ENCODE measurements at places on chromosomes 7 and 10.

DNA sequence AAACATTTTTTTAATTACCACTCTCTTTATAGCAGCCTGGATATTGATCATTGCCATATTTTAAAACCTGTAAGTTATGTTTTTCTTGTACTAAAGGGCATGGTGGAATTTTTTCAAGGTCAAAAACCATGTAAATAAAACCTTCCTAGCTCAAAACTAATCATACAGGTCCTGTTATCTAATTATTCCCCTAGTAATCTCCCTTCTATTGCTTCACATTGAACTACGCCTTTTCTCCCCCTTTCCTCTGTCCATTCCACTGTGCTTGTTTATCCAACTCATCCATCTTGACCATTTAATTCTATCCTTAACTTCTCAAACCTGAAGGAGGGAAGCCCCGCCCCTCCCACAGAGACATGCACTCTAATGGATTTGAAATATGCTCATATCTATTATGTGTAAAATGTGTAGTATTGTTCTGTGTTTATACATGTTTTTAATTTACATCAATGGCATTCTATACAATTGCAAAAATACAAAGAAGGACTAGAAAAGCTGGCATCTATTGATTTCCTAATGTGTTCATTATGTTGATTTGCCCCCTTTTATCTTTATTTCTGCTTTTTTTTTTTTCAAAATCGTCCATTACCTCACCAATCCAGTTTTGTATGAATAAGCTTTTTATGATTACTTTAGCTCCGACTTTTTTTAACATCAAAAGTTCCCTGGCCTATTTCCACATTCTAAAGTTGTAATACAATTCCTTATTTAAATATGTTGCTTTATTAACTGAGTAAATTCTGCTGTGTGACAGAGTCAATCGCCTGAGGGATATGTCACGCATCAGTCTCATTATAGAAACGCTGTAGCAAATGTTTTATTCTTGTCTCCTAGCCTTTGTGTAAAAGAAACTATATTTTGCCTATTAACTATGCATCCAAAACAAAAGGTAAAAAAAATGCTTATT is 61.0 kb downstream of the MET start:
- DNase-seq: no peak

DNA sequence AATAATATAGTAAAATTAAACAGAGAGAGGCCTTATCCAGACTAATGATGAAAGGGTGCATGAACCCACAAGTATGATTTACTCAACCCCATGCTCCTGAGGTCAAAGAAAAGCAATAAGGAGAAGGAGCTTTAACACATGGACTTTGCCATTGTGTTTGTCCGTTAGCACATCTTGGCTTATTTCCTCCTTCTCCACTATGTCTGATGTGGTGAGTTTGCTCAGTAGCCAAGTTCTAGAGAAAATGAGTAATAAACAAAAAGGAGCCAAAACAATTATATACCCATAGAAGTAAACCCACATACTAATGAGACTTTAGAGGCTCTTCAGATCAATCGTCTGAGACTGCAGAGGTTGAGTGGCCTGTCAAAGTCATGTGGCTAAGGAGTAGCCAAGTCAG is 26.1 kb upstream of the ADD3 start:
- no peak for DNase-seq

DNA sequence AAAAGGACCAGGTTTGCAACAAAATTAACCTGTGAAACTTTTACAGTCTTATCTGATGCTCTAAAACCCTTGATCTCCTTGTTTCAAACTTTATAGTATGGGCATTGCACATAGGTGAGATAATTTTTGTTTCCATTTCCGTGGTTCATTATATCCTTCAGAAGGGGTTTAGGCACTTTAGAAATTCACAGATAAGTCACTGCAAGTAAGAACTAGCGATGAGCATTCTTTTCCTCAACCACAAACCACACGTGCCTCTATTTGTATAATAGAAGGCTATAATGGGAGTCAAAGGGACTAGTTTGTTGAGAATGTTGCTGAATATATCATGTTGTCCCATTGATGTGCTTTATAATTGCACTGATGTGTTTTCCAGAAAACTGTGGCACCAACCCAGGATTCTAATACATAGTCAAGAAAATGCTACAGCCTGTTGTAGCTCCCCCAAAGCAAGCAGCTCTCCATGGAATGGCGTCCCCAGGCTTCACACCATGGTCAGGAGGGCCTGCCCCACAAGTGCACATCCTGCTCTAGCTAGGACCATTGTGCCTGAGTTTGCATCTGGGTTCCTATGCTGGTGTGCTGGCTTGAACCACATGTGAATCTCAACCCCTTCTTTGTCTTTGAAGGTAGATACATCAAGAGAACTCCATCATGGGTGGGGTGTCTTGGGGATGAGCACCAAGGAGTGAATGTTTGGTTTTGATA is 14.0 kb upstream of the ATXN7L1 start:
- peak; percentile 55 for DNase-seq

GRCh38 chr10:23343591-23344240 is 881 bp downstream of the C10orf67 start:
- DNase-seq: peak; percentile 69

- no peak for DNase-seq
These were observed 226.5 kb downstream of the GATA3 start for GRCh38 chr10:8280946-8281345.

DNA sequence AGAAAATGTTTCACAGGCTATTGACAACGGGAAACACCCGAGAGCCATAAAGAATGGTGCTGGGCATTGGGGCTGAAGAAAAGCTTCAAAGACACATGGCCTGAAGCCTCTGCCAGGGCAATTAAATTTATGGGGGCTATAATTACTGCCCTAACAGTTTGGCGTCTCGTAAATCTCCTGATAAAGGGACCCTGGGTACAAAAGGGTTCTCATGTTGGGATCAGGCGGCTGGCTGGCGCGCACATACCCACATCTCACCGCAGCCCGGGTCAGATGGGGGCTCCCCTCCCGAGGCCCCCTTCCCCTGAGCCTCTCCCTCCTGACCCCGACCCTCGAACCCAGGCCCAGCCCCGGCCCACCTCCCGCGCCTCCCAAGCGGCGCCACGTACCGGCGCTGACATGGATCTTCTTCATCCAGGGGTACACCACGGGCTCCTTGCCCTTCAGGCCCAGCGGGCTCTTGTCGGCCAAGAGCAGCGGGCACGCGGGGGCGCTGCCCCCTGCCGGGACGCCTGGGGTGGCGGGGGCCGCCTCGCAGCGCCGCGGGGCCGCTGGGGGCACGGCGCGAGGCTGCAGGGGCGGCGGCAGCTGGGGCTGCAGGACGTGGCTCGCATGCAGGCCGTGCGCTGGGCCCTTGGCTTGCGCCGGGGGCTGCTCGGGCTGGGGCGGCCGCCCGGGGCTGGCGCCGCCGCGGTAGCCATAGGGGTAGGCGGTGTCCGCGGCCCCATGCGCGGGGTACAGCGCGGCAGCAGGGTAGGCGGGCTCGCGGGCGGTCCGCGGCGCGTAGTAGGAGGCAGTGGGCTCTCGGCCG is 623 bp downstream of the HOXA4 start:
- no peak for DNase-seq

- no peak for DNase-seq
These were observed 3.8 kb downstream of the PNLIPRP1 start for GRCh38 chr10:116594525-116595035.

GRCh38 chr10:49419005-49419404 is 23.1 kb upstream of the DRGX start:
- no peak for DNase-seq

DNA sequence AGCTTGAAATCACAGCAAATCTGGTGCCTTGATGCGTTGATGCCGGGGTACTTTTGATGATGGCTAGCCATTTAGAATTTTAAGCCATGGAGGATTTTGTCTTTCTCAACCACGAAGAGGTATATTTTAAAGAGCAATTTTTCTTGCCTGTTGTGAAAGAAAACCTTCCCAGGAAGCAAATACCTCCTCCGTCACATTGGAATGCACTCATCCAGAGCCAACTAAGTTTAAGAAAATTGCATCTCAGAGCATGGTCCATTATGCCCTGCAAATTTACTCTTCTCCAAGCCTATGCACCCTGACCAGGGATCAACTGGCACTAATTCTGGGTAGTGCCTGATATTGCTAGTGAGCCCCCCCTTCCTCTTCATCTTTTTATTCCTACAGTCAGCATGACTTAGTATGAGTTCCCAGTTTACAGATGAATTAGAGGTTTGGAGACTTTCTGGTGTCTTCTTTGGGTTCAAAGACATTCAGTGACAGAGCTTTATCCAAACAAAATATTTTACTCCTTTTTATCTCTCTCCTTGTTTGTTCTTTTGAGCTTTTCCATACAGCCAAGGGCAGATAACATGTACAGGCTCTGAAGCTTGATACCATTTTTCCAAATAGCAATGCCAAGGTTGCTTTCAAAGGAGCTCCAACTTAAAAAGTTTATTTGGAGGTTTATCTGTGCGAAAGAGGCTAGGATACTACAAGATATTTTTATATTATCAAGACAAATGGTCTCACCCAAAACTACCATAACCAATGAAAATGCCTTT is 56.6 kb upstream of the ANK3 start:
- DNase-seq: no peak

GRCh38 chr10:12466704-12467305 is 117.5 kb downstream of the CAMK1D start:
- peak; percentile 17 for DNase-seq

DNA sequence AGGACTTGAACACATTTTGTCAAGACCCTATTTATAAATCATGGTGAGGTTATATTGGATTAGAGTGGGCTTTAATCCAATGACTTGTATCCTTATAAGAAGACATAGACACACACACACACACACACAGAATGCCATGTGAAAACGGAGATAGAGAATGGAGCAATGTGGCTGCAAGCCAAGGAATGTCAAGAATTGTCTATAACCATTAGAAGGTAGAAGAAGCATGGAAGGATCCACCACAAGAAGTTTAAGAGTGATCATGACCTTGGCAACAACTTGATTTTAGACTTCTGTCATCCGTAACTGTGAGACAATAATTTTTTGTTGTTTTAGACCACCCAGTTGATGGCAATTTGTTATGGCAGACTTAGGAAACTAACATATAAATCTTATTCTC is 514.2 kb downstream of the TFEC start:
- DNase-seq: no peak

DNA sequence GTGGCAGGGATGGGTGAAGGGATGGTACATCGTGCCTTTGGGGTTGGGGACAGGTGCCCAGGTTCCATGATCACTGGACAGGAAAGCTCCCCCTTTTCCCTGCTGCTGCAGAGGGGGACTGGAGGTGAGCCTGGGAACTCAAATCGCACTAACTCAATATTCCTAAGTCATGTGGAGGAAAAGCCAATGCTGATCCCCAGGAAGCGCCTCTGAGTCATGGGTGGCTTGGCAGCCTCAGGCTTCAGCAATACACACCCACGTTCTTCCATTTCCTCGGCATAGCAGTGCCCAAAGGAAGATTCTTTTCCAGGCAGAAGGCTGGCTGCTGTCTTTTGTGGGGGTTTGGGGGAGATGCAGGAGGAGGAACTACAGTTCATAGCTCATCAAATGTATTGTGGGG is 165.8 kb downstream of the CCDC3 start:
- DNase-seq: no peak

GRCh38 chr10:78754269-78755062 is 314.3 kb upstream of the ZMIZ1 start:
- no peak for DNase-seq

DNA sequence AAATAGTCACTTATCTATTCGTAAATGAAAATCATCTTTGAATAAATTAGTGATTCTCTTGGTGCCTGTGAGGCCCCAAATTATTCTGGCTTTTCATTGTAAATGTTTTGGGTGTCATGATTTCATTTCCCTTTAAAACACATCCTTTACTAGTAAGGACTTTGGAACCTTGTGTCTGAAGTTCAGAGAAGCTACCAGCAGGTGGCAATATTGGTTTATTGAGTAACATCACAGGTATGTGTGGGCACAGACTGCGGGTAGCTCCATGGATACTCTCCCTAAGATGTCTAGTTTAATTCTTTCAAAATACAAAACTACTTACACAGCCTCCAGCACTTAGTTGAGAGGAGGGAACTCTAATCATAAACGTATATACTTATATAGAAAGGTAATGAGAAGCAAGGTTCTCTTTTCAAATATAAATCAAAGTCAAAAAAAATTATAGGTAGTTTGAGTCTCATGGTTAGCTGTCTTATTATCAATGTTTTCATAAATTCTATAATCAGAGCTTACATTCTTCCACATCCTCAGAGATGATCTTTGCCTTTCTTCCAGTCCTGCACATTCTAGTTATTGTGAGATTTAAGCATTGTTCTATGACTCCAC is 449.6 kb downstream of the GRM8 start:
- peak; percentile 60 for DNase-seq

- DNase-seq: no peak
These were observed 17.7 kb upstream of the IGFBP3 start for GRCh38 chr7:45938626-45939302.

- no peak for DNase-seq
These were observed 47.8 kb downstream of the HERPUD2 start for GRCh38 chr7:35647171-35647574.

- DNase-seq: no peak
These were observed 33.2 kb downstream of the UBN2 start for GRCh38 chr7:139264220-139264619.

DNA sequence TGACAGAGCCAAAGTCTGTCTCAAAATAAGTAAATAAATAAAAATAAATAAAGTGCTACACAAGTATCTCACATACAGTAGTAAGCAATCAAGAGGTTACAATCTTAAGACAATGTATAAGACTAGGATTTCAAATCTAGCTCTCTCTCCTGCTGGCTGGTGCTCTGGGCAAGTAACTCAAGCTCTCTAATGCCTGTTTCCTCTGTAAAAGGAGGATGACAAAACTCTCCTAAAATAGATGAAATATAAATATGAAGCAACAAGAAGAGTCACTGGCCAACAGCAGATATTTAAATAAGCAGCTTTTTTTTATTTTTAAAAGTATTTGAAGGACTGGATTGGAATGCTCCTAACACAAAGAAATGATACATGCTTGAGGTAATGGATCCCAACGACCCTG is 7.2 kb downstream of the SFMBT2 start:
- DNase-seq: no peak

- no peak for DNase-seq
These were observed 35.4 kb downstream of the DRGX start for GRCh38 chr10:49360271-49361177.

DNA sequence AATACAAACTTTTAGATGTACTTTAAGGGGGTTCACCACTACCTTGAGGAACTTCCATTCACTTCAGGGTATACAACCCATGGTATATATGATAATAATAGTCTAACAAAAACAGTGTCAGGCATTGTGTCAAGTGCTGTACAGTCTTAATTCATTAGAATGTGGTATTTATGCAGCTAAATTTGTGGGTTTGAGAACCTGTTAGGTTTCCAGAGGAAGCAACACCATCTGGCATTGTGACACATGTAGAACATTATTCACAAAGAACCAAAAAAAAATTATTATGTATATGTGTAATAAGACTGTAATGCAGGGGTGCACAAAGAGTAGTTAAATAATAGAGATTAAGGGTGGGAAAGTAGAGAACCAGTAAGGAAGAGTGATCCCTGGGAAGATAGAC is 26.3 kb downstream of the TMEM60 start:
- no peak for DNase-seq

- no peak for DNase-seq
These were observed 30.1 kb downstream of the CAV1 start for GRCh38 chr7:116554911-116555310.

Data from activated CD4-positive, alpha-beta T cell treated with anti-CD3 and anti-CD28 coated beads, Interleukin-10, Interleukin-2, amounts not matched to agents 100 ng/mL and 50 ng/mL, durations not matched to agents 16 hours and 8 hours (primary cell).